Stimulated activated CD4-positive, alpha-beta T cell treated with anti-CD3 and anti-CD28 coated beads, Interleukin-2, amount 100 ng/mL, for 48 hours (primary cell): ENCODE measurements at places on chromosomes 2 and 18.

DNA sequence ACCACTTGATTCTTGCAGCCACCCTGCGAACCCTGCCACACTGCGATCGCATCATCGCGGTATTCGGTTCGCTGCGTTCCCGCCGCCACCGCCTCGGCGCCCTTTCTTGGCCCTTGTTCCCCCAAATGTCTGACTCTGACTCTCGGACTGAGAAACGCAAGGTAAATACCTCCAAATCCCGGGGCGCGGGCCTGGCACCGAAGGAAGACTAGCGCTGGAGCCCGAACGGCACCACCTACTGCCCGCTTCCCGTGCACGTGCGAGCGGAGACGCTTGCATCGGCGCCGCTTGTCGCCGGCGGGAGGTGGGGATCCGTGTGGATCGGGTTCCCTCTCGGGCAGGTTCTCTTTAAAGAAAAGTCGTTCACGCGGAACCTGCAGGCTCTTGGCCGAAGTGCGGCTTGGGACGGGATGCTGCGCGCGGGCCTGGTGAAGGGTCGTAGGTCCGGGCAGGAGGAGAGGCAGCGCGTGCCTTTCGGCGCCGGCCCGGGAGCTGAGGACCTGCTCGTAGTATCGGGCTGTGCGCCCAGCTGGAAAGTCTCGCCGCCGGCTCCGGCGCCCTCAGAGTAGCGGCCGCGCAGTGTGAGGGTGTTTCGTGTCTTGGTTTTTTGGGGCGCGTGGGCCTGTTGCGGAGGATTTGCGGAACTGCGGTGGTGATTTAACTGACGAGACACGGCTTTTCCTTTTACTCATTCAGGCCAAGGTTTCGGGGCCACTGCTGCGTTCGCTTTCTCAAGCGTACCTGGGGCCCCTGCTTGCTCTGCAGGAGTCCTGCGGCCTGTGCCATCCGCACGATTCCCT is 514 bp downstream of the BCL2L11 start:
- peak; percentile 48 for DNase-seq

DNA sequence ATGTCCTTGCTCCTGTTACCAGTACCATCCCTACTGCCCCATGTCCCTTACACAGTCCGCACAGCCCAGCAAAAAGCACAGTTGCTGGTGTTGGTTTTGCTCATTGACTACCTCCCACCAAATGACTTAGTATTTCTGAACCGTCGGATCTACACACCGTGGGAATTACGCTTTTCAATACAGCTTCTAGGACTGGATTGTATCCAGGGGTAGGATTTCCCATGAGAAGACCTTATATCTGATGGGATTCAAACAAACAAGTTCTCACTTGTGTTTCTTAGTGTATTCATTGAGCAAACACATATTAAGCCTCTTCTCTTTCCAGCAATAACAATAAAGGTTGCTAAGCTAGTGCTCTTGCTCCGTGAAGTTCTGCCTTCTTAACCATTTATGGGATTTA is 25.8 kb downstream of the TRAPPC12 start:
- no peak for DNase-seq

DNA sequence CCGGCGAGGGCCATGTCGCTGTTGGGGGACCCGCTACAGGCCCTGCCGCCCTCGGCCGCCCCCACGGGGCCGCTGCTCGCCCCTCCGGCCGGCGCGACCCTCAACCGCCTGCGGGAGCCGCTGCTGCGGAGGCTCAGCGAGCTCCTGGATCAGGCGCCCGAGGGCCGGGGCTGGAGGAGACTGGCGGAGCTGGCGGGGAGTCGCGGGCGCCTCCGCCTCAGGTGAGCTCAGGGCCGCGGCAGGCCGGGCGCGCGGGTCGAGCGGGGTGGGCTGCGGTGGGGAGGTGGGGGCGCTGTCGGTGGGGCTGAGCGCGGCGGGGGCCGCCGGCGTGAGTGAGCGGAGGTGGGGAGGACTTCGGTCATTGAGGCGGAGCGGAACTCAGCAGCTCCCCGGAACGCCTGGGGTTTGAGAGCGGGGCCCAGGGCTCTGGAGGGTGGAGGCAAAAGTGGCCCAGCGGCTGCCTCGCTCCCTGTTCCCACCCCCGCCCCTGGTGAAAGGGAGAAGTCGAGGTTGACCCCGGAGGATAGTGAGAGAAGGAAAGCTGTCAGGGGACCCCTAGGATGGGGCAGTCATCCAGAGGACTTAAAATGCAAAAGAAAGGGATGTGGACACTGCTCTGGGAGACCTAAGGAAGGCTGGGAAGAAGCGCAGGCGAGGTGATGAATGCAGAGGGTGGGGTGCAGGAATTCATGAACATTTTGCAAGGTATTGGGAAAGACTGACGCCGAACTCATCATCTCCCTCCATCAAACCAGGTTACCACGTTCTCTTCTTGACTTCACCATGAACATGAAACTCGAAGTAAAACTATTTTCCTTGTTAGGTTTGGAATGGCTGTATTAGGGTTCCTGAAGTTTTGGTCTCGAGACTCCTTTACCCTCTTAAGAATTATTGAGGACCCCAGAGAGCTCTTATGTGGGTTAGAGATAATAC is 633 bp downstream of the MALT1 start:
- peak; percentile 37 for DNase-seq

- no peak for DNase-seq
Observed at GRCh38 chr2:112605926-112606325, 21.5 kb downstream of the CHCHD5 start.

DNA sequence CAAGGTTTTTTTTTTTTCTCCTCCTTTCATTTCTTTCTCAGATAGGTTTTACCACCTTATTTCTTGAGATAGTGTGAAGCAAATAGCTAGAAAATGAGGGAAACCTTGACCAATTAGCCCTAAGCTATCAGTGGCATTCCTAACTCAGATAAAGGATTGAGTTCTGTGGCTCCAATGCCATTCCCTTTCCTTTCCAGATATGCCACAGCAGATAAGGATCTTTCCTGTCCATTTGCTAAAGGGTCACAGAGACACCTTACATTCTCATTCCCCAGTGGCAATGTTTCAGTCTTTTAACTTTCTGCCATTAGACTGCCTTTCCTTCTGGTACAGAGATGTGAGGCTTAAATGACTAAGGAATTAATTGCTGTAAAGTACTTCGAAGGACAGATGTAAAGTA is 81.7 kb downstream of the MGAT5 start:
- DNase-seq, result no peak

DNA sequence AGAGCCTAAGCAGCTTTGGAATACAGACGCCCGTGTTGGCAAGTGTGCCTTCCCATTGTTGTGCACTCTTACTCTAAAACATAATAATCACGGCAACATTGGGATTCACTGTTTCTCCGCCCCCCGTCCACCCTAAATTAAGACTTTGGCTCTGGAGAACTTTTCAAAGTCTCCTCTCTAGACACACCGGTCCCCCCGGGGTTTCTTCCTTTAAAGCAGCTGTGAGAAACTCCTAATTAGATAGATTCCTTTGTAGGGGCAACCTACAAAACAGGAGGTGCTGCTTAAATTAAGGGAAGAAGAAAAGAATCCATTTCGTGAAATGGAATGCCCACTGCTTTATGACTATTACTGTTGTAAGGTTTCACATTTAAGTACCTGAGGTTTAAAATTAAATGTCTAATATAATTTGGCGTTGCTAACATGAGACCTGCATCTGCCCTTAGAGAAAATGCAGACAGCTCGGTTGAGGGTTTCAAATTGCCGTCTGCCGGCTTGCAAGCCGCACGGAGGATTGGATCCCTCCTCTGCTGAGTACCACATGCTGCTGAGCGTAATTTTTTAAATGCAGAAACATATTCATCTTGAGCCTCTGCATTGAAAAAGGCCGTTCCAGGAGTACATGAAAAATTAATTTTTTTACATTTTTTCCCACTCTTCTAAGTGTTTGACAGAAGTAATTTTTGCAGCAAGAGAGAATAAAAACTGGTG is 233.3 kb downstream of the GBX2 start:
- DNase-seq, result no peak

DNA sequence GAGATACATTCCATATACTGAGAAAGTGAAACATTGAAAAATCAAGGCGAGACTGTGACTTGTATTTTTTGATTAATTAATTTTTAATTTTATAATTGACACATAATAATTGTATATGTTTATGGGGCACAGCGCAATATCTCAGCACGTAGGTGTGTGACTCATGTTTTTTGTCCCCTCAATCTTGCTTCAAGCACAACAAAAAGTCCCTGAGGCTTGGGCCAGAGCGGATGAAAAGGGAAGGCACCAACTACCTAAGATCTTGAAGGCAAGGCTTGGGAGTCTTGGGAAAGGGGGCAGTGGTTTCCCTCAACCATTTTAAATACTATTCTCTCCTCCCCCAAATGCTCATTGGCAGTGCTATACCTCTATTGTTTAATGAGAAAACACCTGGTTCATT is 9.9 kb downstream of the SGPP2 start:
- no peak for DNase-seq

- no peak for DNase-seq
Observed at GRCh38 chr2:140786585-140786984, 1344.2 kb downstream of the LRP1B start.

DNA sequence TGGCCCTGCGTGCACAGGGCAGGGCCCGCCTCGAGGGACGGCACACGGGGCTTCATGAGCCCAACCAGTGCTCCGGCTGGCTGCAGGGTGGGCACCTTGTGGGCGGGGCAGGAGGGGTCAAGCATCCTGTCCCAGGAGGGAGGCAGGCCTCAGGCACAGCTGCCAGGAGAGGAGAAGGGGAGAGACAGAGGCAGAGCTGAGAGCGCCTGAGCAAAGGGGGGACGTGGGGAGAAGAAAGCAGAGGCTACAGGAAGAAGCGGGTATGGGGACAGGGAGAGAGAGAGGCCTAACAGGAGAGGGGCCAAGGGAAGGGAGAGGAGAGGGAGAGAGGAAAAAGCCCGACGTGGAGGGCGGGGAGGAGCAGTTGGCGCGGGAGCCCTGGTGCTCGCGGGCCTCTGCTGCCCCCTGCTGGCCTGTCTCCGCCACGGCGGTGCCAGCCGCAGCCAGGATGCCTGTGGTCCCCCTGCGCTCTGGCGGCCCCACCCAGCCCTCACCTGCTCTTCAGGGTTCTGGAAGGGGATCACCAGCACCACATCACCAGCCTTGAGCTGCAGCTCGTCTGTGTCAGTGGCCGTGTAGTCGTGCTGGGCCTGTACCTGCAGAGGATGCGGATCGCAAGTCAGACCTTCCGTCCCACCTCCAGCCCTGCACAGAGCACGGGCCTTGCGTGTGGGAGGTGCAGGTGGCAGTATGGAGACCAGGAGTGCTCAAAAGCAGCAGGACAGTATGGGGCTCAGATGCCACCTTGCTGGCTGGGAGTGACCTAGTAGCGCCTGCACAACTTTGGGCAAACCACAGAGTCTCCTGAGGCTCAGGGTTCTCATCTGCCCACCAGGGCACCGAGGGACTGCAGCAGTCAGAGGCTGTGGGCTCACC is 56.8 kb downstream of the BIN1 start:
- peak; percentile 64 for DNase-seq

DNA sequence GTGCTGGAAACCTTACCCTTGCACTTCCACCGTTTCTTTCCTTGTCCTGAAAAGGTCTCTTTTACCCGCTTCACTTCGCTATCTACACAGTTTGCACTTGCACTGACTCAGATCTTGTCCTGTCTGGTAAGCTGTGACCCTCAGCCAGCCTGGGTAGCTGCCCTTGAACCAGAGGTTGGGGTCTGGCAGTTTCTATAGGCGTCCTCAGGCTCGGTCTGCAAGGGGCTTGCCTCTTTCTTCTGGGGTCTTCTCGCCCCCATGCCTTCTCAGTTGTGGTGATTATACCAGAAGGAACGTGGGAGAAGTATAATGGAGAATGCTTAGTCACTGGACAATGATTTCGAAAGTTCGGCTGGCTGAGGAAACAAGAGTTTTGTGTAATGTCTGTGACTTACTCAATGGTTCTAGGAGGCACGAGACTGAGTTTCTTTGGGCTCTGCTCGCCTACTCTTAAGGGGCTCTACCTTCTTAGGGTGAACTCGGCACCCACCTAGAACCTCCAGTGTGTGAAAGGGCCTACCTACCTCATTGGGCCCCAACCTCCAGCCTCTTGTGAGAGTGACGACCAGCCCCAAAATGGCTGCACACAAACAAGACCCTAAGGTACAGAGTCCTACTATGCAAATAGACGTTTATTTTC is 6.9 kb upstream of the STAT1 start:
- no peak for DNase-seq

GRCh38 chr2:237879991-237880560 is 20.7 kb downstream of the RAMP1 start:
- no peak for DNase-seq

DNA sequence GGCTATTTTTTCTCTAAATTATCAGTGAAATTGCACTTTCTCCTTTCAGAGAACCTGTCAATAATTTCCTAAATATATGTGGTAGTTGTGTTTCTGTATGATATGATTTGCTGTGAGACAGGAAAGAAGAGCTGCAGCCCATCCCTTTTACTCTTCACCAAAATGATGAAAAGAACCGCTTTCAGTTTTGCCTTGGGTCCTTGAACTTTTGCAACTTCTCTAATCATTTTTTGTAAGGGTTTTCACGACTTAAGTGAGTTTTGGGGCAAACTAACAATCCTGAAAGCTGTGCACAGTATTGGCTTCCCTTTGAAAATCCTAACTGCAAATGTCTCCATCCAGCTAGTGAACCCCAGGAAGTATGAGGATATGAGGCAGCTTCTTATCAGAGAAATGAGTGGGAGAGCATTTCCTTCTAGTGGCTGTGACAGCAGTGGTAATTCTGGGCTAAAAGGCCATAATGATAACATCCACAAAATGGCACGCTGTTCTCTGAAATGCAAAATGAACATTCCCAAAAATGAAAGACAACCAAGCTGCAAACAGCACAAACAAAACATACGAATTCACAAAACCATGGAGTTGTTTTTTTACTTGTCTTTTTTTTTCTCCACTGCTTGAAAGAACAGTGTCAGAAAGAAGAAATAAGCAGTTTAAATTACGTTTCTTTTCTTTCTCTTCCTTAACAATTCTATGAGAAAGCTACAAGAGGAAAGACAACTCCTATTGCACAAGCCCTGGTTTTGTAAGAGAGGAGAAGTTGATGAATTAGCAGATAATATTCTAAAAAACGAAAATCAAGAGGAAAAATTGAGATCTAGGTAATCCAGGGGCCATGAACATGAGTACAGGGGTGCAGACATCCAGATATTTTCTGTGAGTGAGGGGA is 1291.6 kb upstream of the ZEB2 start:
- DNase-seq, result no peak

DNA sequence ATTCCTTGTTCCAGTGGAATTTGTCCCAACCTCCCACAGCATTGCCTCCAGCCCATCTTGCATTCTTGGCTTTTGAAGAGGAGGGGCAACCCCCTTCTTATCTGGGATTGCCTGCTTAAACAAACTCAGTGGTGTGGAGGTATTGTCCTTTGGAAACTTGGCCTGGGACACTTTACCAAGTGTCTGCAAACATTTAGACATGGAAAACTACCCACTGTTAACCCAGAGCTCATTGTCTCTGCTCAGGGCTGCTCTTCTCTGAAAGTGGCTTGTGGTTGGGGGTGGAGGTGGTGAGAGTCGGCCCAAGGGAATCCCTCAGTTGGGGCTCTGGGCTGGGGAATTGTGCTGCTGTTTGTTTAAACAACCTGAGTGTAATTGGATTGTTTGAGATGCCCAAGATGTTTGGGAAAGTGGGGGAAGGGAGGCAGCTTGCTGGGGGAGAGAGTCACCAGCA is 178.3 kb upstream of the GATA6 start:
- no peak for DNase-seq

GRCh38 chr2:150012986-150013385 is 425.4 kb upstream of the MMADHC start:
- no peak for DNase-seq
